ENCODE measurements at places on chromosomes 12 and 14. TPM values are rescaled to one million over a fixed set of nuclear protein-coding genes. Genes with fewer than 3 reads are reported as not detected.

The RPL36AL gene
- total RNA-seq: 208 TPM

The SOAT2 gene
- 0.74 TPM for total RNA-seq

The FBLN5 gene
- 240 TPM for total RNA-seq

The HIF1A gene
- total RNA-seq: 140 TPM

The SLC7A8 gene
- total RNA-seq: 68.5 TPM

GRCh38 chr14:61358554-61359226, 37.3 kb downstream of the PRKCH start:
- DNase-seq: no peak

DNA sequence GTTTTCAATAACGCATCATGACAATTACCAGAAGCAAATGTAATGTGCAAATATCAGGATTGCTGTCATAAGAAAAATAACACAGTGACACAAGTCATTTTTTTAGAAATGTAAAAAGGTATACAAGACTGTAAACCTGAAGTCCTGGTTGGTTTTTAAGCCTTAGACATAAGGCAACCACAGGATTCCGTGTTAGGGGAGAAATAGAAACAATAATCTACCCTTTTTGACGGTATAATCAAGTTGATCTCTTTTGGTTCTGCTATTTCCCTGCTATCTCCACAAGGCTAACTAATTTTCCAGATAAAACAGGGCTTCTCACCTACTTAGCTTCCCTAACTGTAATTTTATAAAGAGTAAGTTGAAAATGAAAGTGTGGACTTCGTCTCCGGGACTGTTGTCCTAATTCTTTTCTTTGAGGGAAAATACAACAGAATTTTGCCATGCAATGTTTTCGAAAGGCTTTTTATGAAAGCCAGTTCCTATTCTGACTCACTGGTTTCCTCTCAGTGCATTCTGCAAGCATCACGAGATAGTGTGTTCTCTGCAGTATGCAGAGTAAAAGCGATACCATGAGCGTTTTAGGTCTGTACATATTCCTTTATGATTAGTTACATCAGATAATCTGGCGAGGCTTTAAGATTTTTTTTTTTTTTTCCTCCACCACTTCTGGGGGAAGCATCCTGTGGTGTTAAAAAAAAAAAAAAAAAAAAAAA, 10.6 kb downstream of the MYO1H start:
- no peak for DNase-seq

DNA sequence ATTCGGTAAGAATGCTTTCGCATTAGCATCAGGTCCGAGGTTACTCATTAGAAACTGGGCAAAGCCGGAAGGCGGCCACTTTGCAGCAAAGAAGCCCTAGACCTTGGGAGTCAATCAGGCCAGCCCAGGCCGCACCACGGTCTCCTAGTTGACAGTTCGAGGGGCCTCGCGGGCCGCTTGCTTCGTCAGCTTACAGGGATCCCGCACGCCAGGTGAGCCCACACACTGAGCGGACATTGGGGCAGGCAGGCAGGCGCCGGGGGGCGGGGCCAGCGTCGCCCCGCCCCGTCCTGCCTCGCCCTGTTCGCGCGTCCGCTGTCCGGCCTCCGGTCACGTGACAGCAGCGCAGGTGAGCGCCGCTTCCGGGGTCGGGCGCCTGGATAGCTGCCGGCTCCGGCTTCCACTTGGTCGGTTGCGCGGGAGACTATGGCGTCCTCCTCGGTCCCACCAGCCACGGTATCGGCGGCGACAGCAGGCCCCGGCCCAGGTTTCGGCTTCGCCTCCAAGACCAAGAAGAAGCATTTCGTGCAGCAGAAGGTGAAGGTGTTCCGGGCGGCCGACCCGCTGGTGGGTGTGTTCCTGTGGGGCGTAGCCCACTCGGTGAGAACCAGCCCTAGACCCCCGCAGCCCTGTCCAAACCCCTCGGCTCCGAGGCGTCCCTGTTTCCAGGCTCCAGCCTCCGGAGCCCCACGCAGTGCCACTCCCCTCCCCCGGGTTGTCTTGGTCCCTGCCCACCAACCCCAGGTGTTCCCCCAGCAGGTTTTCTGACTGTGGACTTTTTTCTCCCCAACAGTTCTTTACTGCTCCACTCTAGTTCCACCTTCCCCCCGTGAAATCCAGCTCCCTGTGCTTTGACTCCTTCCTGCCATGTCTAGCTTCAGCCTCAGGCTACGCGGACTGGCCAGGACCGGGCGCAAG, at the start of gene PIP4K2C:
PIP4K2C (plus strand) TSS at position 329 of the 918 bp plus-strand sequence; CDS start at position 427, 98 bp downstream.
- no peak for DNase-seq

DNA sequence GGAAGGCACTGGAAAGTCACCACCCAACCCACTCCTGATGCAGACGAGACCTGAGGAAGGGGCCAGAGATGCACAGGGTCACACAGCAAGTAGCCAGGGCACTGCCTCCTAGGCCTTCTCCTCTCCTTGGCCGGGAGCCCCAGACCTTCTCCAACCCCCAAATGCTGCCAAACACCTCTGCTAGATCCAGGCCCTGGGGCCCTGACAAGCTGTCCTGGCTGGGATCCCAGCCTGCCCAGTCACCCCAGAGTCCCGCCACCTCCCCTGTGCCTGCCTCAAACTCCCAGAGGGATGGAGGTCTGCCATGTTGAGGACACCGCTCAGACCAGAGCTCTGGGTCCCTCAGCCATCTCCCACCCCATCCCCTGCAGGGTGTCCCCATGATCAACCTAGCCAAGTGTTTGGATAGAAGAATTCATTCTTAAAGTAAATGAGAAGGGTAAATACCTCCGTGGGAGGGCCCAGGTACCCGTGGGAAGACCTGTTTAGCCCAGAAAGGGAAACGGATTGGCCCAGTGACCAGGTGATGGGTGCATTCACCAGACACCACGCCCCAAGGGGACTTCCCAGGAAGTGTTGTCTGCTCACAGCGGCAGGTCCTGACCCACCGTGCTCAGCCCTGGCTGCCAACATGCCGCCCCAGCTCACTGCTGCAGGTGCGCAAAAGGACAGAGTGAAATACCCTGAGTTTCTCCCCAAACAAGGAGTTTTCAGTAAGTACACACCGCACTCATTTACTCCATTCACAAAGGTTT, 4.6 kb upstream of the DIO3 start:
- no peak for DNase-seq

DNA sequence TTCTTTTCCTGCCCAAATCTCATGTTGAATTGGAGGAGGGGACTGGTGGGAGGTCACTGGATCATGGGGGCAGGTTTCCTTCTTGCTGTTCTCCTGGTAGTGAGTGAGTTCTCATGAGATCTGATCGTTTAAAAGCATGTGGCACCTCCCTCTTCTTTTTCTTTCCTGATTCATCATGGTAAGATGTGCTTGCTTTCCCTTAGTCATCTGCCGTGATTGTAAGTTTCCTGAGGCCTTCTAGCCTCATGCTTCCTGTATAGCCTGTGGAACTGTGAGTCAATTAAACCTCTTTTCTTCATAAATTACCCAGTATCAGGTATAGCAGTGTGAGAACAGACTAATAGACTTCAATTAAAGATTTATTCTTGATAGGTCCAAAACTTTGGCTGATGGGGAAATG, 83.5 kb downstream of the CAND1 start:
- no peak for DNase-seq

DNA sequence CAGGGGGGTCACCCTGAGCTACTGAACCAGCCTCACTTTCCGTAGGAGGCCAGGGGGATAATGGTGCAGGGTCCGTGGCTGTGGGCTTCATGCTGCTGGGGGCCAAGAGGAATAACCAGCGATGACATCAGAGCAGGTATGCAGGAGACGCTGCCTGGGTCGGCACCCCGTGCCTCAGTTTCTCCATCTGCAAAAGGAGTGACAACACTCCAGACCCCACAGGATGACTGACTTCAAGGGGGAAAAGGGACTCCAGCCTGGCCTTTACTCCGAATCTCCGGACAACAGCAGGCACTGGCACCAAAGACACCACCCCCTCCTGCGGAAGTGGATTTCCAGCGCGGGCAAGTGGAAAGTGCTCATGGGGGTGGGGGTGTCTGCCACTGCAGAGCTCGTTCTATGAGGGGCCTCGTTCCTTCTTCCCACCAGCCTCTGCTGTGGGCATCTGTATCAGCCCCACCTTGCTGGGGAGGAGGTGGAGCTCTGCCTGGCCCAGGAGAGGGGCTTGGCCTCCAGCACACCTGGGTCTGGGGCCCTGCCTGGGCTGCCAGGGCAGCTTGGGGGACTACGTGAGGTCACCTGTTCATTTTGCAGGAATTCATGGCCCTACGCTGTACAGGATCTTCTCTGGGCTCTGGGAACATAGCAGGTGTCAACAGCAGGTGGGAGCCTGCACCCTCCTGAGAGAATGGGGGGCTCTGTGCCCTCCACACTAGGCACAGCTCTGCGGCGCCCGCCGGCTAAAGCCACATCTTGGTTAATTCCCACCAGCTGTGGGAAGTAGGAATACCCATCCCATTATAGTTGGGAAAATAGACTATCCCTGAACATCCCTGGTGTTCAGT, 216.6 kb upstream of the C14orf180 start:
- DNase-seq: no peak

GRCh38 chr12:120110550-120111501, 5.7 kb downstream of the RAB35 start:
- DNase-seq: no peak

GRCh38 chr14:49551569-49551968, 34.6 kb downstream of the RPS29 start:
- no peak for DNase-seq

DNA sequence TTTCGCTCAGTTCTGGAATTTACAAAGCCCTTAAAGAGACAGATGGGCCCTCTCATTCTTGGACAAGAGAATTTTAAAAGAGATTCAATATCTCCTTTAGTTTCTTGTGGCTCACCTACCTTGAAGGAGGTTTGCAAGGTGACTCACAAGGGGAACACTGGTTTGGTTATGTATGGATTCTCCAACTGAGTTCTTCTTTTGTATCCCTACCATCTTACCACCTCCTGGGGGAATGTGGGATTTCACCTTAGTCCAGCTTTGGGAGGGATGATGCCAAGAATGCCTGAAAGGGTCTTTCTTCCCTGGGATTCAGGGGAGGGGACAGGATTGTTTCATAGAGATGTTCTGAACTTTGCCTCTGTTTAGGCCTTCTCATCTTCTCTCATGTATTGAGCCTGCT, 3.7 kb downstream of the PPP4R4 start:
- DNase-seq: no peak

DNA sequence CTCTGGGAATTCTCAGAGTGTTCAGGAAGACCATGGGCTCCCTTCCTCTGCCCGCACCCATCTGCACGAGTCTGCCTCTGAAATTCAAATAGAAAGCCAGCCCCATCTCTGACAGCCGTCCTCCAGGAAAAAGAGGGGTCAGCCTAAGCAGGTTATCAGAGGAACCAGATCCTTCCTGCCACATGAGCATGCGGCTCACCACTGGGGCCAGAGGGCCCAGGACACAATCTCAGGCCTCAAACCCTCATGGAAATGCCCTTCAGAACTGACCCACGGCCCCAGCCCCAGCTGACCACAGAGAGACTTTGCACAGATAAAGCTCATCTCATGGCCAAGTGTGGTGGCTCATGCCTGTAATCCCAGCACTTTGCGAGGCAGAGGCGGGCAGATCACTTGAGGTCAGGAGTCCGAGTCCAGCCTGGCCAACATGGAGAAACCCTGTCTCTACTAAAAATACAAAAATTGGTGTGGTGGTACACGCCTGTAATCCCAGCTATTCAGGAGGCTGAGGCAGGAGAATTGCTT, 23.2 kb downstream of the PXN start:
- no peak for DNase-seq

DNA sequence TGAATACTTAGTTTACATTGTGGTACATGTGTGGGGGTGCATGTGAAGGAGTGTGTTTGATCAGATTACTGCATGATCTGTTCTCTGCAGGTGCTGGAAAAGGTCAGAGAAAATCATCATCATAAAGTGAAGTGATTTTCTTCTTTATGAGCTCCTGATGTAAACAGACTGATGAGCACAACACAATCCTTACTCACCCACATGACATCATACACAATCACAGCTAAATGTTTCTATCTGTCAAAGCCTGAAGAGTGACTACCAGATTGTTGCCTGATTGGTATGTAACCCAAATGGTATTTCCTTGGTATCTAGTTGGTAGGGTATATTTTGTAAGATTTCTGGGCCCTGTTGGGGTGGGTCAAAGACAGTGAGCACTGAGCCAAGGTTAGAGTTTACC, 270.8 kb downstream of the FOXG1 start:
- no peak for DNase-seq
